Nephron progenitor cell (in vitro differentiated cells): ENCODE measurements at places on chromosomes 5 and 9.

DNA sequence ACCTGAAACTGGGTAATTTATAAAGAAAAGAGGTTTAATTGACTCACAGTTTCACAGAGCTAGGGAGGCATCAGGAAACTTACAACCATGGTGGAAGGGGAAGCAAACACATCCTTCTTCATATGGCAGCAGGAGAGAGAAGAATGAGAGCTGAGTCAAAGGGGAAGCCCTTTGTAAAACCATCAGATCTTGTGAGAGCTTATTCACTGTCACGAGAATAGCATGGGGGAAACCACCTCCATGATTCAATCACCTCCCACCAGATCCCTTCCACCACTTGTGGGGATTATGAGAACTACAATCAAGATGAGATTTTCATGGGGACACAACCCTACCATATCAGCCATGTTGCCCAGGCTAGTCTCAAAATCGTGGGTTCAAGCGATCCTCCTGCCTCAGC lies 143.4 kb downstream of the FGF18 start:
- DNase-seq, result no peak

GRCh38 chr5:66848749-66849641 lies 252.8 kb downstream of the MAST4 start:
- DNase-seq, result no peak

DNA sequence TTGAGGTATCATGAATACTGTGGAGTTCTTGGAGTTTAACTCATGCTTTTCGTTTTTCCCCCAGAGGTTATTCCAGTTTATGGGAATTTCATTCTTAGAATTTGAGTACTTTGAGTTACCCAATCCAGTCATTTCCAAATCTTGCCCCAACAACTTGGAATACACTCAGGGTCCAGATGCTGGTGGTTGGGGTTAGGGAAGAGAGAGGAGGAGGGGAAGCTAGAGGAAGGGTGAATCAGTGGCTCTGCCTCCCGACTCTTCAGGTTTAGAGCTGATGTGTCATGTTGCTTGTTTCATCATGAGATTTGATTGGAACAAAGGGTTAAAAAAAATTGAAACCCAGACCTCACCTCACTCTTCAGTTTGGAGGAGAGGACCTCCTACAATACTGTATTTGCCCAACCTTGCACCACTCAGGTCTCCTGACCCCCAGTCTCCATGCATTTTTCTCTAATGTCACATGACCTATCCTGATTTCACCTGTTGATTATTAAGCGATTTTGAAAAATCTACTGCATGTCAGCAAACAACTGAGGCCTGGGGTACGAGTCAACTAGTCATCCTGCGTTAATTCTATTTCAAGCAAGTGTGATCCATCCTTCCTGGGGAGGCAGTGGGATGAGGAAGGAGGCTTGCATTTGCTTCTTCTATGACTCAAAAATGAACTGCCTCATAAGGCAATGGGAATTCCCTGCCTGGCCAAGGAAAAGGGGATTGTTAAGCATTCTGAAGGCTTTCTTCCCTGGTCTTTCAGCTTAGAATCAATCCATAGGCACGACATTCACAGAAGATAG lies 6.2 kb upstream of the SLC1A3 start:
- DNase-seq, result no peak

- DNase-seq, result no peak
Measured at GRCh38 chr5:178313316-178313715, 80.7 kb upstream of the PHYKPL start.

- no peak for DNase-seq
Measured at GRCh38 chr9:113309204-113309813, 6.1 kb upstream of the RNF183 start.
